ENCODE measurements at places on chromosomes 11 and 22.

GRCh38 chr22:11628651-11629511 is 3899.1 kb upstream of the OR11H1 start:
- no peak for DNase-seq

DNA sequence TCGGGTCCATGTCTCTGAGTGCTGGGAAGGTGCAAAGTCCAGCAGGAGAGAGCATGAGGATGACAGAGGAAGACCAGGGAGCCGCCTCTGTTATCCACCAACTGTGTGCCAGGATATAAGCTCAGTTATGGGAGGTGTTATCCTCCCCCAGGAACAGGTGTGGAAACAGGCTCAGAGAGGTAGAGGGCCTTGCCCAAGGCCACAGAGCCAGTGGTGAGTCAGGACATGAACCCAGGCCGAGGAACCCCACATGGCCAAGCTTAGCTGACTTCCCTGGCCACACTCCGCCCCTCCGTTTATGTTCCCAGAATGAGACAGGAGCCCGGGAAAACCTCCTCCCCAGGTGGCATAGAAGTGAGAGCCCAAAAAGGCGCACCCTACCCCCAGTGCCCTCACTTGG is 50.3 kb downstream of the ISX start:
- no peak for DNase-seq

- DNase-seq: no peak
Observed at GRCh38 chr11:57321388-57322255, 3.1 kb downstream of the TNKS1BP1 start.

DNA sequence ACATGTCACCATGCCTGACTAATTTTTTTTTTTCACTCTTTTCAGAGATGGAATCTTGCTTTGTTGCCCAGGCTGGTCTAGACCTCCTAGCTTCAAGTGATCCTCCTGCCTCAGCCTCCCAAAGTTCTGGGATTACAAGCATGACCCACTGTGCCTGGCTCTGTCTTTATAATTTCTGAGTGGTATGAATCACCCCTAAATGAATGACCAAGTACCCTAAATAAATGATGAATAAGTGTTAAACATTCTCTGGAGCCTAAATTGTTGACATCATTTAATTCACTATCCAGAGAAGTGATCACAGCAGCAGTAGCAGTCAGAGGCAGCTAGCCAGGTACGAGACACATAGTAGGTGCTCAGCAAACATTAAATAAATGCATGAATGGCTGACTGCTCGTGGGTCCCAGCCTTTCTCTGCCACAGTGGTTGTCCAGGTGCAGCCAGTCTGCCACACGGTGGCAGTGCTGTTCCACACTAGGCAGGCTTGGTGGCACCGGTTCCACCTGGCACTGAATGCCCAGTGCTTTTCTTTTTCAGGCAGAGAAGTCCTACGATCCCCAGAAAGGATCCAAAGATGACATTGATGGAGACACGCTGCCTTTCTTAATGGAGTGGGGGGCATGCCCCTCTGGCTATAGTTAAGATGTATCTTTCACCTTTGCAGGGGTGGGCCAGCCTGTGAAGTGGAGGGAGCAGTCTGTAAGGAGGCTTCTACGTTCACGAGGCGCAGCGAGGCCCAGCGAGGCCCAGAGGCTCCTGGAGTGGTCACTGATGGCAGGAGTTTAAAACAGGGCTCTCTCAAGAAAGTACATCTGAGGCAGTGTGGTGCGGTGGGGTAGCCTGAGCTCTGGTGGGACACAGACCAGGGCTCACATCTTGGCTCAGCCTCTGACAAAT is 8.7 kb upstream of the TTC12 start:
- DNase-seq: peak; percentile 73

DNA sequence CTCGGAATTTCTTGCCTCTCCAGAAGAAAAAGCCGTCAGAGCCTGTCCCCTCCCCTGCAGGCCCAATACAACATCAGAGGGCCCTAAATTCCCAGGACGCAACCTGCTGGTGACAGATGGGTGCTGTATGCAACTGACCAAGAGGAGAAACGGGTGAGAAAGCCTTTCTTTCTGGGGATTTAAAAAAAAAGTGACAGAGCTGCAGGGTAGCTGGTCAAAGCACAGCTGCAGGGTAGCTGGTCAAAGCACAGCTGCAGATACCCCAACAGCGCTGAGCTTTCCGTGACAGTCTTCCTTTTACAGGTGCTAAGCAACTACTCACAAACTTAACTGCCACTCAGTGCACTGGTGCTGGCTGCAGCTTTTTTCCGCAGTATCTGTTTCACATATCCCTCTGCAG is 17.8 kb downstream of the AP1B1 start:
- peak; percentile 81 for DNase-seq

DNA sequence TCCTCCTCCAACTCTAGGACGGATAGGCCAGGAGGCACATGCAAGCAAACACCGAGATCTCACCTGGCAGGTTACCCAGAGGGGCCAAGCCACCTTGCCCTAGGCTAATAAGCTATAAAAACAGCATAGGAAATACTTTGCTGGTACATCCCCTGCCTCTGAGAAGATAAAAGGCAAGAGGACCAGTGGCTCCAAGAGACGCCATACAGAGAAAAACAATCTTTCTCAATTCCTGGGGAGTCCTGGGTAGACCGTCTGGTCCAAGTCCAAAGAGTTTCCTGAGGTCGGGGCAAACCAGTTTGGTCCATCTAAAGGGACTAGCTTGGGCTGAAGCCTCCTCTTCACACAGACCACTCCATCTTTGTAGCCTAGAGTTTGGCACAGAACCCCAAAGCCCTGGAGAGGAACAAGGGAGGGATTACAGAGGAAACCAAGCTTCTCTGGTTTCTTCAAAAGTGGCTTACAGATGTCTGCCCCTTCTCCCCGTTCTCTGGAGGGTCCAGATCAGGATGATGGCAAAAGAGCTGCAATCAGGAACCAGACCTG is 40.4 kb downstream of the NUMA1 start:
- DNase-seq: no peak

DNA sequence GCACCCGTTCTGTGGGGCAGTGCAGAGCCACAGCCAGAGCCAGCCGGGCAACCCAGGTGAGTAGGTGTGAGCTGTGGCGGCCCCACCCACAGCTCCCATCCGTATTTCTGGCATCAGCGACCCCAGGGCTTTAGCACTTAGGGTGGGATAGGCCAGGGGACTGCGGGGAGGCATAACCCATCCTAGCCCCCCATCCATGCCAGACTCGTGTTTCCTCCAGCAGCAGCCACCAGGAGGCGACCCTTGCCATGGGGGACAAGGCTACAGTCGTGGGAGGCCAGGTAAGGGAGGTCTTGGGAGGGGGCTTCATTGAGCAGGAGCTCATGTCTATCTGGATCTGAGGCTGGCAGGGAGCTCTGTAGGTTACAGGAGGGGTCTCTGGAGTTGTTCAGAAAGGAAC is 873 bp downstream of the OTOG start:
- no peak for DNase-seq

GRCh38 chr11:8332196-8332595 is 68.5 kb upstream of the LMO1 start:
- no peak for DNase-seq

DNA sequence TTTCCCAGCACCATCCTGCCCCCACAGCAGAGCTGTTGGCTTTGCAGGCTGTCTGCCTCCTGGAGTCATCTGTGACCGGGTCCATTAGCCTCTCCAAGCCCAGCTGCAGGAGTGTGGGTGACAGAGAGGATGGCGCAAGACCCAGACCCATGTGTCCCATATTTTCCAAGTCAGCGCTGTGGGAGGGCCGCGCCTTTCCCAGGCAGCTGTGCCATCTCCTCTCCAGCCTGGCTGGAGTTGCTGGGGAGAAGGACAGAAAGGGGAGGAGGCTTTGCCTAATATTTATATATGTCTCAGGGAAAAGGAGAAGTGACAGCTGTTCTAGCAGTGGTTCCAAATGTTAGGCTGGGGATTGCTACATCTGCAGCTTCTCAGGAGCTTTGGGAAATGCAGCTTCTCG is 15.7 kb downstream of the DTX4 start:
- DNase-seq: no peak

DNA sequence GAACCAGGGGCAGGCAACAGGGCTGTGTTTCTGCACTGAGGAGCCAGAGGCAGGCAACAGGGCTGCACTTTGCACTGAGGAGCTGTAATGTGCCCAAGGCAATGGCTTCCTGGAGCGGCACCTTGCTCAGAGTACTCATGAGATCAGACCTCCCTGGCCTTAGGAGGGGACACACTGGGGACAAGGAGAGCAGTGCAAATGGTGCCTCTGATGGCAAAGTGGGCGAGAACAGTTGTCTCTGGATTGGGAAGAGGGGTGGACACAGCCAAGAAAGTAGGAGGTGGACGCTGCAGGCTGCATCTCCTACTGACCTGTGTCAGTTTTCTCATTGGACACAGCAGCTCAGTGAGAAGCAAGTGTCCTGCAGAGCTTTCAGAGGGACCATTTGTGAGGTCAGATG is 1443.3 kb downstream of the TBC1D22A start:
- no peak for DNase-seq

DNA sequence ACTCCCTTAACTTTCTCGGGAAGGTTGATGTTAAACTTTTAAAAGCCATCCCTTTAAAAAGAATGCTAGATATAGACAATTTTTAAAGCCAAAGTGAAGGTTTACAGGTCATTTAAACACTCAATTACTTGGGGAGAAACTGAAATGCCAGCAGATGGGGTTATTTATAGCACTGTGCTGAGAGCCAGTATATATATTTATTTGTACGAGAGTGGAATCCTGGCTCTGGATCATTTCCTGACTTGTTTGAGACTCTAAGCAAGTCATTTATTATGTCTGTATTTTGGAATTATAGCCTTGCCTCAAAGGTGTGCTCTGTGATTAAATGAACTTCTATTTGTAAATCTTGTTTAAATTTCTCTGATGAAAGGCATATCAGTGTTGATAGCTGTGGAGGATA is 6.8 kb upstream of the ZBED5 start:
- DNase-seq: no peak

DNA sequence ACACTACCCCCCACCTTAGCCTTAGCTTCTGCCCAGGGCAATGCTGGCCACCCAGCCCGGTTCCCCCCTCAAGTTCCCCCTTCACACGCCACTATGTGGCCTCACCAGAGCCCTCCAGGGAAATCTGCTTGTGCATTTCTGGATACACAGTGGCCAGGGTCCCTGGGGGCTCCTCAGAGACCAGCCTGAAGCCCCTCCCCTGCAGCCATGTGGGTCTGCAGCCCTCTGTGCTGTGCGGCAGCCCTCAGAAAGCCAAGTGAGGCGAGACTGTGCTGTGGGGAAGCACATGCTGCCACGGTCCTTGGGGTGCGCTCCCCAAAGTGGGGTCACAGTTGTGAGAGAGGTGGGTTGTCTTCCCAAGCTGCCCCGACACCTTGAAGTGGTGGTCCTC is 2.1 kb upstream of the PLXNB2 start:
- no peak for DNase-seq

Measured in mesendoderm (in vitro differentiated cells).